Midbrain (tissue), 1 donor: ENCODE measurements at places on chromosomes 3 and 15.
A peak's percentile ranks its signal among the peaks of the same experiment; 100 is the strongest.

DNA sequence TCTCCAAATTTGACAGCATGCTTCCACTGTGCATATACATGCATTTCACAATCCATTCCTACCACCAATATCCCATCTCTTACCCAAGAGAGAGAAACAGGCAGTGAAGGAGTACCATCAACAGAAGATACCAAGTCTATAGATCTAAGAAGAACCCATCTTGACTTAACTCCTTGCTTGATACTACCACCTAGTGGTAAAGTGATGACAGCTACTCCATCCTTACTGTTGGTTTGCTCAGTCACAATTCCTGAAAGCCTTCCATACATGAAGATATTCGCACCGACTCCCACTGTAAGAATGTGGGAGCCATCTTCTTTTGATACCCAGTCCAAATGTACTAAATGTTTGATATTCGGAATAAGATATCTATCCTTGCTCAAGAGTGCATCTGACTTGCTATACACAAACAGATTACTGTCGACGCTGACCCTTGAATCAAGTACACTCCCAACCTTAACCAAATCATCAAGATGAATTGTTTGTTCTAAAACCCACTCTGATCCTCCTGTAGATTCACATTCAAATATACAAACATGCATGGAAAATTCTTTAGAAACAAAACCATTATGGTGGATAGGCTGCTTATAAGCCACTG, 123.1 kb downstream of the DMXL2 start:
- no peak for DNase-seq

DNA sequence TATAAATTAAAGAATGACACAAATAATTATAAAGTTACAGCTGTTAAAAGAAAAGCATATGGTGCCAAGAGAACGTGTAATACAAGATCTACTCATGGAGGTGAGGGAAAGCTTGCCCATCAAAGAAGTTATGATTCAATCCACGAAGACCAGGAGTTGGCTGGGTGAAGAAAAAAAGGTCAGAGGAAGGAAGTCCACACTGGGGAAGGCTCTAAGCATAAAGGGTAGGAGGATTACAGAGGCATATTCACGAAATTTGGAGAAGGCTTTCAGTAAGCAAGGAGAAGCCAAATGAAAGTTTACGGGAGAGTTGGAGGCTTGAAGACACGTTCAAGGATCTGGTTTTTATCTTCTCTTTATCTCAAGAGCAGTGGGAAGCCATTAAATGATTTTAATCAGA, 1.8 kb upstream of the TGFBR2 start:
- DNase-seq, result no peak

DNA sequence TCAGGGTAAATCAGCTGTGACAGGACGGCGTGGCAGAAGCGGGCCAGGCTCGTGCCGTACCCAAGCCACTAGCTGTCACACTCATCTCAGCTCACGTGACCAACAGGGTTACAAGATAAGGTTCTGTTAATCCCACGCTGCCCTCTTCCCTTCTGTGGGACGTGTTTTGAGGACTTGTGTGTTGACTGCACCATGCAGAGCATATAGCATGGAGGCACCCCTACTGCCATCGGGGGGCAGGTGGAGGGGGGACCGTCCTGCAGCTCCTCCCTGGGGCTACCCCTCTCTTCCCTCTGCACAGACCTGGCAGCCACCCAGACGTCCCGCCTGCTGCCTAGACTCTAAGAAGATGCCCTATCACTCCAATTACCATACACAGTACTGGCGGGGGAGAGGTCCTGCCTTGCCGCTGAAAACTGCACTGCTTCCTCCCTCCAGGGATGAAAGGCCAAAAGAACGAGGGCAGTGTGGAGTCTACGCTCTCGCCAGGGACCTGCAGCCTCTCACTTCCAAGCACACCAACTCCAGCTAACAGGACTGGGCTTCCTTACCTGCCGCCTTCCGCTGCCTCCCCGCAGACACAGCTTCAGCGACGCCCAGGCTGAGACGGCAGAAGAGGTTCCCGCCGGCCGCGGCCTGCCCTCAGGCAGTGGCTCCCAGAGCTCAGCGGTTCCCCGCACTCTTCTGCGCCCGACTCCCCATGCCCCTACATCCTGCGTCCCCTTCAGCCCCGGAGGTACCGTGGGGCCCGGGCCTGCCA, at the start of gene TNK2:
Gene TNK2, minus strand, starts transcription at position 618 of the 760 bp plus-strand sequence. CDS start 19,963 bp downstream, outside the sequence.
- DNase-seq, result peak; percentile 46

- no peak for DNase-seq
Measured at GRCh38 chr15:40785164-40785563, 15.4 kb downstream of the C15orf62 start.

DNA sequence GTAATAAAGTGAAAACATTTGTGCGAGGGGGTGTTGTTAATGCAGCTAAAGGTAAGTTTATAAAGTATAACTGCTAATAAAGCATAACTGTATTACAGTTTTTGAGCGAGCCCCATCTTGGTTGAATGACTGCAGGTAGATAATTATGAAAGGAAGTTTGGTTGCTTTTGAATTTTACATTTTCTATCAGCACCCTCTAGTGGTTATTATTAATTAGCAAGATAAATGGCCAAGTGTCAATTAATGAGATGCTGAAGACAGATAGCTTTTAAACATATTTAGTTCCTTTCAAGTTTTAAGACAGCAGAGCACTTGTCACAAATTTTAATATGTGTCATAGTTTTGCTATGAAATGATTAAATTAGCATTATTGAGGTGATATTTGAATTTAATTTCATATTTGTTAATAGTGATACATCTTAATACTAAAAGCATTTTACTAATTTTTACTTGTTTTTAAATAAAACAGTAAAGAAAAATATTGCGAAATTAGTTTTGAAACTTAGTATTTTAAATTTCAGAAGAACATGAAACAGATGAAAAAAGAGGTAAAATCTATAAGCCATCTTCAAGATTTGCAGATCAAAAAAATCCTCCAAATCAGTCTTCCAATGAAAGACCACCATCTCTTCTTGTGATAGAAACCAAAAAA, 15.1 kb downstream of the U2SURP start:
- DNase-seq, result peak; percentile 11

DNA sequence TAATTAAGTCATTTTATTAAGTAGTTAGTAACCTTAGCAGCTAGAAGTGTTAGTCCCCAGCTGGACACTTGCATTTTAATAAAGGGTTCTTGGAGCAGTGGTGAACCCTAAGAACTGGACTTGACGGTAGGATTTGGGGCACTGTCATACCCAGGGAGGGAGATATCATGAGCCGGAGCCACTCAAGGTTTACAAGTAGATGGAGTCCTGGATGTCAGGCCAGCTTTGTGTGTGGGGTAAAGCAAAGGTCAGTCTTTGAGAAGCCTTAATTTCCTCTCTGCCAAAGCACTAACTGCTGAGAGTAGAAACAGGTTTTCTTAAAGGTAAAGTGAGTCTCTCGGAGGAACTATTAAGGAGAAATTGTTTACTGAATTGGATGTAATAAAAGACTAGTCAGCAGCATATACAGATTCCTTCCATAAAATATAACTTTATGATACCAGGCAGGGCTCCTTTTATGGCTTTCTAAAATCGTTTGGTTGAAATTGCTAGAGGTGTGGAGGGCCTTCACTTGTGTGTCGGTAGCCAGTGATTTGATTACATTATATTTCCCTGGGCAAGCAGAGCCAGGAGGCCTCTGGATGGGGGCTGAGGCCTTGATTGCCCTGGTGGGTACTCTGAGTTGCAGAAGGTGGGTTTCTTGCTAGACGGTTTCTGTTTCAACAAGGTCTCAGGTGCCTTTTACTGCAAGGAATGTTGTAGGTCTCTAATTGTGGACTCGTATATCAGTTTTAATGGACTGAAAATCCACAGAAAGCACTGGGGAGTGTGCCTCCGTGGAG, 23.1 kb downstream of the SQOR start:
- DNase-seq, result no peak

- DNase-seq, result no peak
Measured at GRCh38 chr3:134743006-134743405, 52.1 kb upstream of the EPHB1 start.

- DNase-seq, result no peak
Measured at GRCh38 chr3:67783281-67784250, 129.2 kb upstream of the SUCLG2 start.

- DNase-seq, result peak; percentile 65
Measured at GRCh38 chr15:71800835-71801745, 9.3 kb upstream of the NR2E3 start.

DNA sequence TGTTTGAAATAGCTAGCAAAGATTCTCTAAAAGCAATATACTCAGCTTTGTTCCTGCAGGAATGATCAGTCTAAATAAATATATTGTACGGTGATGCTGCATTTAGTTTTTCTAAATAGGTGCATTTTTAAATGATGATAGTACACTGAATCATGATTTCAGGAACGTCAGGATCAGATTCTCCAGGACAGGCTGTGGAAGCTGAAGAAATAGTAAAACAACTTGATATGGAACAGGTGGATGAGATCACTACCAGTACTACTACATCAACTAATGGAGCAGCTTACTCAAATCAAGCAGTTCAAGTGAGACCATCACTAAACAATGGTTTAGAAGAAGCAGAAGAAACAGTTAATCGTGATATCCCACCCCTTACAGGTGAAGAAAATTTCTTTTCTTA, 46.3 kb upstream of the EIF3J start:
- DNase-seq, result no peak

GRCh38 chr3:55313666-55314065, 173.4 kb downstream of the WNT5A start:
- DNase-seq, result no peak

GRCh38 chr15:75214293-75215096, 12.8 kb downstream of the C15orf39 start:
- no peak for DNase-seq

DNA sequence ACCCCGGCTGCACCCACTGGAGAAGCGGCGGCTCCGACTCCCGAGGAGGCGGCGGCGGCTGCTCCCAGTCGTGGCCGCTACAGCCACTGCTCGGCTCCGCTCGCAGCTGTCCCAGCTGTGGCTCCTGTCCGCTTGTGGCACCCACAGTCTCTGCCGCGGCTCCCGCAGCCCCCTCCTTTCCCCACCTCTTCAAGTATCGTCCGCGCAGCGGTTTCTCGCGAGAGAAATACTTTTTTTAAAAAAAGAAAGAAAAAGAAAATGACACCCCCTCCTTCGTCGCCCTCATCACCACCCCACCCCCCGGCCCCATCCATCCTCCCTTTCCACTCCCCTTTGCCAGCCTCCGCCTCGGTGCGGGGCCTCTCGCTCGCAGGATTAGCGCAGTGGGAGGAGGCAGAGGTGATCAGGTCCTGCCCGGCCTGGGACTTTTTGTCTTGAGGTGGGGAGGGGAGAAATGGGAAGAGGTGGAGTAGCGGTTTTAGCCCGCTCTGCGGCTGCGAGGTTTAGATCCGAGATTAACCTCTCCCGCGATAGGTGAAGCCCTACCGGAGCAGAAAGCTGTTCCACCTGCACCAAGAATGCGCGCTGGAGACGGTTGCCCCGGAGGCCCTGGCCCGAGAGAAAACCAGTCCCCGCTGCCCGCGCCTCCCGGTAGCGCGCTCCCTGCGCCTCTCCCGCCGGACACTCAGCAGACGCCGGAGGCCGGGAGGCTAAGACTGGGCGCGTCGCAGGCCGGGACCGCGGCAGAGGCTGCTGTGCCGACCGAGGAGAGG, at the start of gene FBN1:
Gene FBN1, minus strand, starts transcription at position 152 of the 773 bp plus-strand sequence. CDS start 940 bp downstream, outside the sequence.
- DNase-seq, result peak; percentile 86

- DNase-seq, result peak; percentile 10
Measured at GRCh38 chr3:29759411-29760225, 478.7 kb downstream of the RBMS3 start.

GRCh38 chr3:166446986-166447385, 609.8 kb upstream of the BCHE start:
- DNase-seq, result no peak

- no peak for DNase-seq
Measured at GRCh38 chr3:99805160-99805559, 12.5 kb upstream of the CMSS1 start.

DNA sequence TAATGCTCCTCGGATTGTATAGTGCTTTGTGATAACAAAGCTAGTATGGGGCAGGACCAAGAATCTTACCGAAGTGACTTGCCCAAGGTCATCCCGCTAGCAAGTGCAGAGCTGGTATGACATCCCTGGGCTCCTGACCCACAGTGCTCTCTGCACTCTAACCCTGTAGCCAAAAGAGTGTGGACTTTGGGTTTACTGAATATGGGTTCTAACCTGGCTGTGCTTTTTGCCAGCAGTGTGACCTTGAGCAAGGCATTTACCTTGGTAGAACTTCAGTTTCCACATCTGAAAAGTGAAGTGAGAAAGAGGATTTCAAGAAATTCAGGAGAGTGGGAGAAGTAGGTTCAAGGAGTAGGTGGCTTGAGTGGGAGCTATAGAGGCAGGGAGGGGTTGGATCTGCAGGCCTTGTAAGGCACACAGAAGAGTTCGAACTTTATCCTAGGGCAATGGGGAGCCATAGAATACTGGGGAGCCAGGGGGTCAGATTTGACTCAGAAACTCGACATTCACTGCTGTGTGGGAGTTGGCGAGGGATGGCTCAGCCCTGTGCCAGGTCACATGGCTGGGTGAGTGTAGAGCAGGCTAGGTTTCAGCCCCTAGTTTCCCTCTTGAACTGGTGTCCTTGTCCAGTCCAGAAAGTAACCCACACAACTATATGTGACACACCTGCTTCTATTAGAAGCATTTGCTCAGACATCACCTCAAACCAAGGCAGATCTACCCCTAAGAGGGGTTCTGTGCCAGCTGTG, 91.9 kb downstream of the RPLP1 start:
- DNase-seq, result no peak

GRCh38 chr3:101886626-101887025, 37.3 kb downstream of the NFKBIZ start:
- no peak for DNase-seq

GRCh38 chr15:89898614-89899294, 5.0 kb upstream of the AP3S2 start:
- no peak for DNase-seq

DNA sequence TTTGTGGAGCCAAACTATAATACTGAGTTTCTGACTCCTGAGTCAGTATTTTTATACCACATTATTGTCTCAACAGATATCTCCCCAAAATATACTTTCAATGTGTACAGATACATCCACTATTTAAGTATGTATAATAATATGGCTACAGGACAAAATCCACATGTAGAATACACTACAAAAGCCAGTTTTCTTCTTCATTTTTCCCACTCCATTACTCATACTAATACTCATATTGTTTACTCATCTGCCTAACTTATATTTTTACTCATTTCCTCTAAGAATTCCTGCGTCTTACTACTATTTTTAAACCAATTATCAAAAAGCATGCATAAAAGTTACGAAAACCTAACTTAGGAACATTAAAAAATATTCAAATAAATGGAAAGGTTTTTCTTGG, 440.8 kb downstream of the ZNF385D start:
- no peak for DNase-seq
